ENCODE measurements at places on chromosomes 3 and 15.

DNA sequence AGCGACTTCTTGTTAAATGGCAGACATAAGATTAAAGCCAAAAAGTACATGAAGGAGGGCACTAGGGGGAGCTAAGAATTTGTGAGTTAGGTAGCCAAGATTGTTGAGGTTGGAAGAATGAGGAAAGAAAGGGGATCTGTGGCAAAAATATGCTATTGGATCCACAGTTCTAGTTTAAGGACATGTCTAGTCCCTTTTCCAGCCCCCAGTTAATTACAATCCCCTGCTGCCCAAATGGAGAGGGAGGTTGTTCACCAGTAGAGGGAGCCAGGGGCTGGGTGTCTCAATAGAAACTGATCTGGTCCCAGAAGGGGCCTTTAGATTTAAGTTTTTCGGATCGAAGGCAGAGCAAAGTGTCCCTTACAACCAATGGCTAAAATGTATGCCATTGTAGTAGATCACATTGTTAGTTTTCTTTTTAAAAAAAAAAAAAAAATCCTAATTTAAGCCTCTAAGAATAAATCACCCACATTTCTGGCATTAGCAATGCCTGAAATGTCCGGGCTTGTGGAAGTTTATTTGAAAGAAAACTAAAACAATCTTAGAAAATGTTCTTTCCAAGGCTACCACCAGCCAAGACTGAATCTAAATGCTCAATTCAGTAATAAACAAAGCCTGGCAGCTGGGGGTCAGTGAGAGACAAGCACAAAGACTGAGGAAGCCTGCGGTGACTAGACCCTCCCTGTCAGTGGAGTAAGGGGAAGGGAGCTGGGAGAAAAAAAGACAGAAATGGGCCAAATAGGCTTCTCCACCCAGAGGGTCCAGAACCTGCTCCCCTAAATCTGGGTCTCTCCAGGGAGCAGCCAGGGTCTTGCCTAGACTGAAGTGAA lies 7.1 kb downstream of the COL8A1 start:
- DNase-seq: no peak

DNA sequence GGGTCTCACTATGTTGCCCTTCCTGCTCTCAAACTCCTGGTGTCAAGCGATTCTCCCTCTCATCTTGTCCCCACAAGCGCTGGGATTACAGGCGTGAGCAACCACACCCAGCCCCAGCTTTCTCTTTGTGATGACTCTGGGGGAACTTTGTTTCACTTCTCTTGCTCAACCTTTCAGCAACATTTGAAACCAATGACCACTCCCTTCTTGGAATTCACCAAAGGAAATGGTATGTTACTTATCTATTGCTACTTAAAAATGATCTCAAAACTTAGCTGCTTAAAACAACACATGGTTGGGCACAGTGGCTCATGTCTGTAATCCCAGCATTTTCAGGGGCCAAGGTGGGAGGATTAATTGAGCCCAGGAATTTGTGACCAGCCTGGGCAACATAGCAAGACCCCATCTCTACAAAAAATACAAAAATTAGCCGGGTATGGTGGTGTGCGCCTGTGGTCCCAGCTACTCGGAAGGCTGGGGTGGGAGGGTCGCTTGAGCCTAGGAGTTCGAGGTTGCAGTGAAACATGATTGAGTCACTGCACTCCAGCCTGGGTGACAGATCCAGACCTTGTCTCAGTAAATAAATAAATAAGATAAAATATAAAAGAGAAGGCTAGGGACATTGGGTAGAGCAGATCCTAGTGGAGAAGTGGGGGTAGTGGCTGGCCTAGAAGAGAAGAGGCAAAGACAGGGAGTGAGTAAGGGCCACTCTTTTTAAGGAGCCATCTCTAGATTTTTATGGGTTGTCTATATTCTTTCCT lies 10.3 kb upstream of the COPG1 start:
- DNase-seq: no peak

DNA sequence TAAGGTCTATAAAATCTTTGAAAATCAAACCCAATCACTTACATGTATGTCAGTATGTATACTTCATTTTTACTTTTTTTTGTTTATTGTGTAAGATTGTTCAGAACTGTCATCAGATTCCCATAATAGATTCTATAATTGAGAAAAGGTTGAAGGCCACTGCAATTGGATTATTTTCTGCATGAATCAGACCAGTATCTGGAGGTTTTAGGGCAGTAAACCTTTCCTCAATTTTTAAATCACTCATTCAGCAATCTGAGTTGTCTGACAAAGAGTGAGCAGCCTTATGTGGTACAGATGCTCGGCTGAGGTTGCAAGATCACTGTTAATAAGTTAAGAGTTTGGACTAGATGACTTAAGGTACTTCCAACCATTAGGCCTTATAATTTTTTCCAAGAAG lies 96.0 kb downstream of the TP63 start:
- no peak for DNase-seq

DNA sequence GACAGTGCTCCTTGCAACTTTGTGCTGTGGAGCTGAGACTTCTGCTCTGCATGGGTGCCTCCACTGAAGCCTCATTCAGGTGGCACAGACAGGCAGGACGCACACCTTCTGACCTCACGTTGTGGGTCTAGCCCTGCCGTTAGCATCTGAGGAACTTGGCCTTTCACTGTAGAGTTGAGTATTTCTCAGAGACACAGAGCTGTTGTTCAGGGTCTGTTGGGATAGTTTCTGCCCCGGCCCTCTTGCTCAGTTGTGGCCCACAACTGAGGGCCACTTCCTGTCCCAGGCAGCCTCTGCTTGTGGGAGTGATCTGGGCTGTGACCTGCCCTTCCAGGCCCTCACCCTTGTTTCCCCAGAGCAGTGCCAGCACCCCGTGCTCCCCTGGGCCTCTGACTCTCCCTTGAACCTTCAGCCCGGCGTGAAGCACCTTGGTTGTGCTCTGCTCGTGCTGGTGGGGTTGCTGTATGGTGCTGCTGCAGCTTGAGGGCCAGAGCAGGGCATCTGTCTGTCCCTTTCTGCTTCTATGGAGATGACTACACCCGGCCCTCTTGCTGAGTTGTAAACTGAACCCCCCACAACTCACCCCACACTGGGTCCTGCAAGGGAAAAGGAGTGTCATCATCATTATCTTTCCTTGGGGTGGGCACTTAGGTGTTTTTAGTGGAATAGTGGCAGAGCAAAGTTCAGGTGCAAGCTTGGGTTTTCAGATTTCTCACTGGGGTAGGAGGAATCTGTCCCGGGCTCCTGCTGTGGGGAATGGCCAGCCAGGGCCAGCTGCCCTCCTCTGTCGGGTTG lies 11.7 kb downstream of the BAHD1 start:
- no peak for DNase-seq

- DNase-seq: no peak
Measured at GRCh38 chr3:150890295-150890694, 14.9 kb downstream of the MINDY4B start.

GRCh38 chr15:71802770-71803169 lies 7.6 kb upstream of the NR2E3 start:
- no peak for DNase-seq

GRCh38 chr3:71047616-71048531 lies 535.7 kb downstream of the FOXP1 start:
- no peak for DNase-seq

DNA sequence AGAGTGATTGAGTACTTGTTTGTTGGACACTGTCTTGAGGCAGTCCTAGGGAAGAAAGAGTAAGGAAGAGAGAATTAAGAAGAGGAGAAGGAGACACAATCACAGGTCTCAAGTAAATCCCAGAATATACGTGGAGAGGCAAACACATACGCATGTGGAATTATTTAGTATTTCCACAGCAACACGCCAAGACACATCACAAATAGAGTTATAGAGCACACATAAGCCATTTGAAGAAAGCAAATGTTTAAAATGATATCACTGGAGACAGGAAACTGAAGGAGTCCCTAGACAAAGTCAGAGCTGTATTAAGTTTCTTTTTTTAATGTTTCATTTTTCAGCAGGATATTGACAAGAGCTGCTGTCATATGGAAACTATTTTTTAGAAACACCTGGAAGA lies 206.1 kb upstream of the LRIG1 start:
- no peak for DNase-seq

DNA sequence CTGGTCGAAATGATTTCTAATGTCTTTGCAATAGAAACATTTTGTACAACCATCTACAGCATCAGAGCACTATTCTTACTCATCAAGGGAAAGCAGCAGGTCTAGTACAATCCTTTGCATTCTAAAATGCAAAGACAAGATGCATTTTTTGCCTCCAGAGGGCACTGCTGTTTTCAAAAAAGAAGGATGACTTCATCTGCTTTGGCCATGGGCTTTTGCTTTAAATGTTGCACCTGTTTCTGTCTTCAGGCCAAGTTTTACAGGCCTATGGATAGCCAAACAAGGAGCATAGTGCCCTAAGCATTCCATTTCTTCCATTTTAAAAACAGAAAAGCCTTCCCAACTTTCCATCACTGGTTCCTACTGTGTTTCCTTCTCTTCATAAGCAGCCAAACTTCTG lies 3.4 kb downstream of the PARP9 start:
- DNase-seq: no peak

- DNase-seq: no peak
Measured at GRCh38 chr15:94080416-94080815, 150.9 kb upstream of the MCTP2 start.

GRCh38 chr3:112770032-112770626 lies 76.5 kb downstream of the CD200R1L start:
- DNase-seq: no peak

DNA sequence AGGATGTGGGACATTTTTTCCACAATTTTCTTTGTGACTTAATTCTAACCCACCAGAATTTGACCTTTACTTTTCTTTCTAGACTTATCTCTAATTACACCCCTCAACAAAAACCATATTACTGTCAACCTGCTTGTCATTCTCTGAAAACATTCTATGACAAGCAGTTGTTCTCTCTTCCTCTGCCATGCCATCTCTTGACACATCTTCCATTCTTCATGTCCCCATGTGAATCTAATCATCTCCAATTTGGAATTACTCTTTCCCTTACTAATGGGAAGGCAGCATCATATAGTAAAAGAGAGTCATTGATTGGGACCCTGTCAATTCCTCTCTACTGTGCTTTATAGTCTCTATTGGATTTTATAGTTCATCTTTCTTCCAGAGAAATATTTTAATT lies 61.3 kb upstream of the P2RY1 start:
- DNase-seq: no peak

- DNase-seq: no peak
Measured at GRCh38 chr3:151296226-151296625, 17.9 kb upstream of the P2RY14 start.

- DNase-seq: no peak
Measured at GRCh38 chr3:142447301-142447851, 461 bp downstream of the XRN1 start.
